Stromal cell of bone marrow (primary cell): ENCODE measurements at places on chromosomes 13 and 19.

GRCh38 chr13:76822698-76823267 is 63.4 kb downstream of the KCTD12 start:
- peak; percentile 60 for DNase-seq

- DNase-seq: no peak
Measured at GRCh38 chr13:107778094-107778493, 437.2 kb downstream of the LIG4 start.

- no peak for DNase-seq
Measured at GRCh38 chr19:55241143-55241934, 12.8 kb upstream of the TMEM86B start.

DNA sequence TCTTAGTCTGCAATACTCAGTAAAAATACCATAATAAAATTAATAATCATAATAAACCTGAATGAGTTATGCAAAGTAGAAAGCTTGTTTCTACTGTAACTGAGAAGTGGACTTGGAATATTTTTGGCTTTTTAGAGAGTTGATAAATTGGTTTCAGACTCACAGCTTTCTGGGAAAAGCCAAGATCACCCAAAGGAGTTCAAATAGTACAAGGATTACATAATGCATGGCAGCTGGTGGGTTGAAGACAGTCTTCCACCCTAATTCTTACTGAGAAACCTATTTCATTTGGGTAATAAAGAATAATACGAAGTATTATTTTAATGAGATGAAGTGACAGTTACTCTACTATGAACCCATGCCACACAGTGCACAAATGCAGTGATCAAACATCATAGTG is 139.4 kb upstream of the KLF12 start:
- DNase-seq: no peak

DNA sequence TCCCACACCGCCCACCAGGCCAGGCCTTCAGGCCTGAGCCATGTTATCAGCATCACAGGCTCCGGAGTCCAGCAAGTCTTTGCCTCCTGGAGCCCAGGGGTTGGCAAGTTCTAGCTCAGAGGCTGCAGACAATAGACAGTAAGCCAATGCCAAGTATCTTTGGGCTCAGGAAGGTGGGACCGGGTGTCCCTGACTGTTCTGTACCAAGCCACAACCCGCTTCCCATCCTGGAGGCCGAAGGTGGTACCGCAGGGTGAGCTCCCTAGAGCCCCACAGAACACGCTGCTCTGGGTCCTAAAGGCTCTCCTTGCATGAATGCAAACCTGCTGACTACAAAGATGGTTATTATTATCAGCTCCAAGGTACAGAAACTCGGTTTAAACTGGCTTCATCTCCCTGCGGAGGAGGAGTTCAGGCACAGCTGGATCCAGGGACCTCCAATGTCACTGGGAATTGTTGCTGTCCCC is 5.5 kb upstream of the FSTL3 start:
- DNase-seq: no peak

GRCh38 chr19:57947088-57947418 is 453 bp downstream of the ZNF256 start:
- DNase-seq: no peak

DNA sequence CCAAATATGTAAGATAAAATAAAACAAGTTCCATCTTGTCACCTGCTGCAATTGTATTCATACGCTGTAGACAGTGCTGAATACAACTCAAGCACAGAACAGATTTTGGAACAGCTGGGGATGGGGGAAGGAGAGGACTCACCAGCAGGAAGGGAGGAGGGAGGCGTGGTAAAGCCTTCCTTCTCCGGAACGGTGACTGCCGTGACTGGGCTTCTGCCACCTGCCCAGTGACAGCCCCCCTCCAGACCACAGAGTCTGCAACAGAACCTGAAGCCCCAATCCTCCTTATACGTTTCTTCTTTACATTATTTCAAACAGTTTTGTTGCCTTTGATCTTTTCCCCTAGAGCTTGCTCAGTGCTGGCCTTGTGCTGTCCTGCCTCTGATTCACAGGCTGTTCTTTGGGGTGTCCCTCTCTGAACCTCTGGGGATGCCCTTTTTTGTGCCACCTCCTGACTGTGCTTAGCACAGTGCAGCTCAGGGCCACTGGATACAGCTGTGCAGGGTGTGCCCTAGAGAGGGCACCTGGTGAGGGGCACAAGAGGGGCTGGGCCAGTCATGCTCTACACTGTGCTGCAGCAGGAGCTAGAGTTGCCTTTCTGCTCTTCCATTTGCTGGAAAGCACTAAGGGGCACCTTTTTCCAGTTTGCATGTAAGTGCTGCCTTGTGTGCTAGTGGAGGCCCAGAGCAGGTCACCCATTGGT is 213.0 kb downstream of the ZIC5 start:
- DNase-seq: no peak

DNA sequence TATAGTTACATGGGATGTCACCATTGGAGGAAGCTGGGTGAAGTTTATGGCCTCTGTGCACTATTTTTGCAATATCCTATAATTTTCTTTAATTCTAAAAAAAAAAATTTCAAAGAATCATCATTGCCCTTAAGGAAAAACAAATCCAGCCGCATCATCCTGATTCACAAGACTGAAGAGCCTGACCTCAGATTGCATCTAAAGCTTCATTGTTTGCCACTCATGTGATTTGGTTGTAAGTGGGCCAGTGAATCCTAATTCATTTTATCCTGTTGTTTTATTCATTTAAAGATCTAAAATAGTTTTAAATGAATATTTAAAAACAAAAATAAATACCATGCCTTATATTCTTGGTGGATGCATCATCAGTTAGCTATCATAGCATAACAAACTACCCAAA is 504.5 kb downstream of the TBC1D4 start:
- no peak for DNase-seq

GRCh38 chr13:47294691-47295090 is 397.8 kb upstream of the HTR2A start:
- no peak for DNase-seq

DNA sequence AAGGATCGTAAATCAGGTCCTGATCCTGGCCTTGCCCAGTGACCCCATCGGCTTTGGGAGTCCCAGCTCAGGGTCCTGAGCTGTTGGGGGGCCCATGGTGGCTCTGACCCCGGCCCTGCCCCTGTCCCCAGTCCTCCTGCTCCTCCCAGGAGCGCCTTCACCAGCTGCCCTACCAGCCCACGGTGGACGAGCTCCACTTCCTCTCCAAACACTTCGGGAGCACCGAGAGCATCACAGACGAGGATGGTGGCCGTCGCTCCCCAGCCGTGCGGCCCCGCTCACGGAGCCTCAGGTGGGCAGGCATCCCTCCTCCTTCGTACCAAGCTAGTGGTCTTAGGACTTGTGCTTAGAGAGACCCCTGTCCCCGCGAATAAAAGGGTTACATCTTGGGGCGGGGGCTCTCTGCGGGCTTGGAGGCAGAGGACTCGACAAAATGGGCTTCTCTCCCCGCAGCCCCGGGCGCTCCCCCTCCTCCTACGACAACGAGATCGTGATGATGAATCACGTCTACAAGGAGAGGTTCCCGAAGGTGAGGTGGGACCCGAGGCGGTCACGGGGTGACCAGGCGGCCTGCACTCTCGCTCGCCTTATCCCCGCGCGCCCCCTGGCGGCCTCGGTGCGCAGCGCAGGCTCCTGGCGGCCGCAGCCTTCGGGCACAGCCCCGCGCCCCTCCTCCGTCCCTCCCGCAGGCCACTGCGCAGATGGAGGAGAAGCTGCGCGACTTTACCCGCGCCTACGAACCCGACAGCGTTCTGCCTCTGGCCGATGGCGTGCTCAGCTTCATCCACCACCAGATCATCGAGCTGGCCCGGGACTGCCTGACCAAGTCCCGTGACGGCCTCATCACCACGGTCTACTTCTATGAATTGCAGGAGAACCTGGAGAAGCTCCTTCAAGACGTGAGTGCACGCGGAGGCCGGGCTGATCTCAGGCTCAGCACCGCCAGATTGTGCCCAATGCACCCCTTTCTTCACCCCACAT is 9.1 kb downstream of the MAST1 start:
- DNase-seq: peak; percentile 60

GRCh38 chr13:58376775-58377174 is 745.2 kb downstream of the PCDH17 start:
- DNase-seq: no peak

DNA sequence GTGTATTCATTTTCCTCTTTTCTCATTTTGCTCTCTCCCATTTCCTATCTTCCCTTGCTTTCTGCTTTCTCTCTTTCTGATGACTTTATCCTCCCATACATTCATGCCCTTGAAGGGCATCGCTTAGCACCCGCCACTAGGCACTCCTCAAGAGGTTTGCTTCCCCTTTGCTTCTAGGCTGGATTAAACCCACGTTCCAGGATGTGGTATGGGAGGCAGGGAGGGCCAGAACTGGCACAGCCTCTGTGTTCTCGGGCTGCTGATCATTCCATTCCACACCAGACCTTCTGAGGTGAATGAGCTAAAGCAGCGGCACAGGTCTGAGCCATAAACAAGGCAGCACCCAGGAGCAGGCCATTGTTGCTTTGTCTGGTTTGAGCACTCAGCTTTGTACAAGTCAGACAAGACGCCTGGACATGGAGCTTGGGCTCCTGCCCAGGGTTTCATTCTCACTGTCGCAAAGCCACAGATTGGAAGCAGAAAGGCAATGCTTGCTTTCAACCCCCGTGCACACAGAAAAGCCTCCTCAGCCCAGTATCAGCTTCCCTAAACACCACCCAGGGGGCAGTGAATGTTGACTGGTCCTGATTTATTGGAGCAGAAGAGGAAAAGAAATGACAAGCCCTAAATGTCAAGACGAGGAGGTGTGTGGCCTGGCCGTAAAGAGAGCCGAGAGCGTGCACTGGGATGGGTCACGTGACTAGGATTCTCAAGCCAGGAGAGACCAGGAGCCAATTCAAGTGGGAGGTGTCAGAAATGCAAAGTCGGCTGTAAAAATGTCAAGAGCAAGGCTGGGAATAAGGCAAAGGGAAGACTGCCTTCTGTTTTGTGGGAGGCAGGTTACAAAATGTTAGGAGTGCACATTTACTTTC is 218.0 kb upstream of the SERP2 start:
- DNase-seq: no peak

DNA sequence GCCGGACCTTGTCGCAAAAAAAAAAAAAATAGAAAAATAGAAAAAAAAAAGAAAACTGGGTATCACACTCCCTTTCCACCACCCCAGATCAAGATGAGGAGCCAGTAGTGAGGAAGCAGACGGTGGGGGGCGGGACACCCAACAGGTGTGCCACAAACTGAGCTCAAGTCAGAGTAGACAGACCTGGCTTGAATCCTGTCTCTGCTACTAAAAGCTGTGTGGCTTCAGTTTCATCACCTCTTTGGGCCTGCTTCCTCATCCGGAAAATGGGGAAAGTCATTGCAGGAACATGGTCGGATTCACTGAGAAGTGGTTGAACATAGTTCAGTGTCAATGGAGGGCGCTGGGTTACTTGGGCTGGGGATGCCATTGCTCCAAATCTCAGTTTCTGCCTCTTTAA is 2.9 kb downstream of the HIF3A start:
- DNase-seq: no peak

DNA sequence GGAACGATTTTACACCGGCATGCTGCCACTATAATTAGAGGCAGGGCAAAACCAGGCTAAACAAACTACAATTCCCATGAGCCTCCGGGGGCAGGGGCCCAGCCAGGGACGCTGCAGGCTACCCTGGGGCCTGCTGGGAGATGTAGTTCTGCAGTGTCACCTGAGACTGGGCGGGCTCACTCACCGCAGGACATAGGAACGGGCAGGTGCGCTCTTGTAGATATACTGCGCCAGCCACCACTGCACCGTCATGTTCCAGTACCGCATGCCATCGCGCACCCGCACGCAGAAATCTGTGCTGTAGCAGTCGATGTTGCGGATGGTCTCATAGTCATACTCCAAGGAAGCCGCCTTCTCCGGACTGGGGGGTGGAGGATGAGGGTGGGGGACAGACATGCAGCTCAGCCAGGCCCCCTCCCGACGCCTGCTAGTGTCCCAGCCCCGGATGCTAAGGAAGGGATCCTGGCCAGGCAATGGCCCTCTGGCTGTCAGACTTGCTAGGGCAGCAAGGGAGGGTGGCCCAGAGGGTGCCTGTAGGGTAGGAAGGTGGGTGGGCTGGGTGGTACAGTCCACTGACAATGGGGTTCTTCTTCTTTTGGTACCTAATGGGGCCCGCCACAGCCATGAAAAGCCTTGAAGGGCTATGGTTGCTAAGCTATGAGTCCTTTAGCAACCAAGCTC is 5.8 kb upstream of the TMC4 start:
- no peak for DNase-seq

GRCh38 chr19:35549174-35549788 is 3.9 kb downstream of the TMEM147 start:
- DNase-seq: peak; percentile 38

- DNase-seq: no peak
Measured at GRCh38 chr19:42323852-42324654, 1.4 kb upstream of the MEGF8 start.

DNA sequence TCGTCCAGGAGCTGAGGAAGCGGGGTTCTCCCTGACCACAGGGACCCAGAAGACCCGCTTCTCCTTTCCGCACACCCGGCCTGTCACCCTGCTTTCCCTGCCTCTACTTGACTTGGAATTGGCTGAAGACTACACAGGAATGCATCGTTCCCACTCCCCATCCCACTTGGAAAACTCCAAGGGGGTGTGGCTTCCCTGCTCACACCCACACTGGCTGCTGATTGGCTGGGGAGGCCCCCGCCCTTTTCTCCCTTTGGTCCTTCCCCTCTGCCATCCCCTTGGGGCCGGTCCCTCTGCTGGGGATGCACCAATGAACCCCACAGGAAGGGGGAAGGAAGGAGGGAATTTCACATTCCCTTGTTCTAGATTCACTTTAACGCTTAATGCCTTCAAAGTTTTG is 18.9 kb downstream of the VASP start:
- peak; percentile 22 for DNase-seq

DNA sequence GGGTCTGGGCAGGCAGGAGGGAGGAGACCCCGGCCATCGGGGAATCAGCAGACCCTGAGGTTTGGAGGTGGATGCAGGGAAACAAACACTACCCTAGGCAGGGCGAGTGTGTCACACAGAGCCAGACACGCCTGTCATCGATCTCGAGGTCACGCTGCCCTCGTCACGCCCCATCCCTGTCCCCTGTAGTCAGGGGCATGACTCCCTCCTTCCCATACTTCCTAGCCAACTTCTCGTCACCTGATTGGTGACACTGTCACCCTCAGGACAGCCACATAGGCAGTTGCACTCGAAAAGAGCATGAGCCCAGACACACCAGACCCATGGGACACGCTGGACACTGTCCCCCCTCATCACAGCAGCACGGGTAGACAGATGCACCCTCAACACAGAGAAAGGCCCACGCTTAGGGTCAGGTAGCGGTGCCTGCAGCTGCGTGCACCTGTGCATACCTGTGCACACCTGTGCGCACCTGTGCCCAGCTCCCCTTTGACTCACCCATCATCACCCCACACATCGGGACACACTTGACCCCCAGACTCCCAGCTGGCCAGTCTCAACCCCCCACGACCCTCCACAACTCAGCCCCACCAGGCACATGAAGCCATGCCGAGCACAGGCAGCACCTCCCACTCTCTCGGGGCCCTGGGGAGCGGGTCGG is 11.9 kb downstream of the CILP2 start:
- no peak for DNase-seq
